Adipose tissue (tissue), 3 donors: ENCODE measurements at places on chromosomes 12 and 14. TPM values are rescaled to one million over a fixed set of nuclear protein-coding genes. Genes with fewer than 3 reads are reported as not detected.

The POTEM gene
- polyA plus RNA-seq = not detected

The SLC16A7 gene
- polyA plus RNA-seq = 3.3 TPM

The NKX2-1 gene
- not detected for polyA plus RNA-seq

The VDR gene
- 1.5 TPM for polyA plus RNA-seq
